ENCODE measurements at places on chromosomes 1 and 21.
A peak's percentile ranks its signal among the peaks of the same experiment; 100 is the strongest.

DNA sequence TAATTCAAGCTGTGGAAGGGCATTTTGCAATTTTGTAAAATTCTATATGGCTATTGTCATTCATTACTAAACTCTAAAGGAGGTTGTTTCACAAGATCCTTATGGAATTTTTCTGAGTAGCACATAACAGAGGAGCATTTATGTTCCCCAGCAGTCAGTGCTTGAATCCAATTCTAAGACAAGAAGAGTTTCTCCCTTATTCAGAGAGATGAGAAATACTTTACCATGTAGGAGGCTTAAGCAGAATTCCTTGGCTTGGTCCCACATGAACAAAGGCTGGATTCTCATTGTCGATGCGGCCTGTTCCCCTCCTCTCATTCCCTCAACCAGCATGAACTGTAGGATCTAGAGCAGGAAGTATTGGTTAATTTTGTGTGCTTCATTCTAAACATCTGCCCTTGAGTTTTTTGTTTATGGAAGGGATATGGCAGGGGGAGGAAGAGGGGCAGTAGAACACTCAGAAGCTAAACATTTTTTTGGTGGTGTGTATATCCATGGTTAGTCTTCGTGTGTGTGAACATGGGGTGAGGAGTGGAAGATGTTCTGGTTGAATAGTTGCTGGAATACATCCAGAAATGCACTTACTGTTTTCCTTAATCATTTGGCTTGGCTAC lies 74.3 kb downstream of the LAMC1 start:
- DNase-seq: no peak

GRCh38 chr21:36567216-36567885 lies 87.4 kb upstream of the CLDN14 start:
- no peak for DNase-seq

- peak; percentile 61 for DNase-seq
Measured at GRCh38 chr1:179794669-179795068, 51.6 kb downstream of the FAM163A start.

- peak; percentile 38 for DNase-seq
Measured at GRCh38 chr1:151858030-151858746, 4.7 kb upstream of the THEM5 start.

GRCh38 chr1:248688527-248689298 lies 13.9 kb downstream of the OR14I1 start:
- no peak for DNase-seq

GRCh38 chr1:52707927-52708655 lies 9.9 kb upstream of the COA7 start:
- DNase-seq: peak; percentile 64

DNA sequence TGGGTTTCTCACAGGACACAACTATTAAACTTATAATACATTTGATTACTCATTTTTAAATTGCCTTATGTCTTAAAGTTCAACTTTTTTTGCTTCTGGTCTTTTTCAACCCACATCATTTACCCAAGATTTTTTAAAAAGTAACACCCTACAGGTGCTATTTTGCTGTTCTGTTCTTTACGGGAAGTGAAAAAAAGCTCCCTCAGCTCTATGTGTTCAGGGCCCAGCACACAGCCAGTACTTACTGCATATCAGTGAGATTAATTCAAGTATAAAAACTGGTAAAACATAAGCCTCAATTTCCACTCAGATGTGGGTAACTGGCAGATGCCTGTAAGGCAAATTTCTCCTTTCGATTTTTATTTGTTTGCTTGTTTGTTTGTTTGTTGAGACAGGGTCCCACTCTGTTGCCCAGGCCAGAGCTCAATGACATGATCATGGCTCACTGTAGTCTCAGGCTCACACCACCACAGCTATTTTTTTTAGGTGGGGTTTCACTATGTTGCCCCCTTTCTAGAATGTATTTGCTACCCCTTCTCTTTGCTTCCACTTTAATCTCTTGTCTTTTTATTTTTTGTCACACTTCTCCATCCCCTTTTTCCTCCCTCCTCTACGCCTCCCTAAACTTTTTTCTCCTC lies 20.3 kb downstream of the RNASEL start:
- no peak for DNase-seq
